ENCODE measurements at places on chromosomes 1 and 21.

DNA sequence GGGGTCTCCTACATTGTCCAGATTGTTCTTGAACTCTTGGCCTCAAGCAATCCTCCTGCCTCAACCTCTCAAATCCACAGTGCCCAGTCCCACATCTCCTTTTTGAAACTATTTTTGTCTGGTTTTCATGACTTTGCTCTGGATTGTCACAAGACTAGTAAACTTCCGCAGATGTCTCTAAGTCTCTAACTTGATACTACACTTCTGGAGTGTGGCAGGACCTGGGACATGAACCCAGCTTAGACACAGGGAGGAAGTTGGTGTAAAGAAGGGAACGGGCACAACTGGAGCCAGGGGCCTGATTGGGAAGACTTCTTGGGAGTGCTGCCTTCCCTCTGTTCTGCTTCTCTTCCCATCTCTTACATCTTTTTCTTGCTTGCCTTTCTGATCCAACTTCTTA is 16.2 kb upstream of the DISC1 start:
- DNase-seq: no peak

- no peak for DNase-seq
Observed at GRCh38 chr1:24955161-24955560, 25.1 kb upstream of the RUNX3 start.

DNA sequence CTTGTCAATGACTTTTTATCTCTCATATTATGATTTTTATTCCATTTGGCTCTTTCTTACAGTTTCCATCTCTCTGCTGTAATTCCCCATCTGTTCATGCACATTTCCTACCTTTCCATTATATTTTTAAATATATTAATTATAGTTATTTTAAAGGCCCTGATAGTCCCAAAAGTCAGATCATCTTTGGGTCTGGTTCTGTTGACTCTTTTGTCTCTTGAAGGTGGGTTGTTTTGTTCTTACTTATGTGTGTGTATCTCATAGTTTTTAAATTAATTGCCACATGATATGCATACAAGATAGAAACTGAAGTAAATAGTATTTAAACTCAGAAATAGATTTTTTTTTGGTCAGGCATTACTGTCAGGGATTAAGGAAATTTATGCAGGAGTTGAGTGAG is 178.0 kb upstream of the AJAP1 start:
- no peak for DNase-seq

GRCh38 chr1:205525495-205526285 is 21.2 kb downstream of the CDK18 start:
- DNase-seq: no peak

- DNase-seq: no peak
Observed at GRCh38 chr1:51231120-51231519, 5.0 kb upstream of the RNF11 start.

- DNase-seq: peak; percentile 63
Observed at GRCh38 chr1:205298191-205298994, 23.2 kb downstream of the NUAK2 start.
